Endothelial cell (in vitro differentiated cells): ENCODE measurements at places on chromosomes 7 and 10.

GRCh38 chr7:83524277-83525075, 124.5 kb downstream of the SEMA3E start:
- no peak for DNase-seq

- DNase-seq, result no peak
These were observed 321.8 kb downstream of the DPP6 start for GRCh38 chr7:154373956-154374355.

- no peak for DNase-seq
These were observed 45.9 kb upstream of the ANTXRL start for GRCh38 chr10:46240684-46241565.

DNA sequence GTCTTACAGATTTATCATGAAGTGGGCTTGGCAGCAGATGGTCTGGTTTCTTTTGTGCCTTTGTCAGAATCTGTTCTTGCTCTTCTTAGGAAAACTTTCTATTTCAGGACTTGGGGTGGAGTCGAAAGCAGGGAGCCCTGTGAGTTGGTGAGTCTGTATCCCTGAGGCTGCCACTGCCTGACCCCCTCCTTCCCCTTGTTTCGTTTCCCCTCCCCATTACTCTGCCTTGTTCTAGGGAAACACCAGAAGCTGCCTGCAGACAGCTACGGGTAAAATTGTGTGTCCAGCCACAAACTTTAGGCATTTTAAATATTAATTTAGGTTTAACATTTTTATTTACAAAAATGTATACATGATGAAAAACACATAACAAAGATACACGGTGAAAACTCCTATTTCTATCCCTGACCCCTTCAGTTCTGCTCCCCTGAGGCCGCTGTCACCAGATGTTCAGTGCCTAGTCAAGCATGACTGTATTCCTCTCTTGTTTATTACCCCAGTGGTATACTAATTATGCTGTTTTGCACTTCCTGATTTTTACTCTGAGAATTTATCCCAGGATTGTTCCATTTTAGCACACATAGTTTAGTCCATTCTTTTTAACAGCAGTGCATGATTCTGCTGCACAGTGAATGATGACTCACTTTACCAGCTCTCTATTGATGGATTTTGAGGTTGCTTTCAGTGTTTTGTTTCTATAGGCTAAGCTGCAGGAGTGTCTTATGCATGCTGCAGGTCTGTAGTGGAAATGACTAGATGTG, 9.1 kb downstream of the TSPAN14 start:
- DNase-seq, result no peak

DNA sequence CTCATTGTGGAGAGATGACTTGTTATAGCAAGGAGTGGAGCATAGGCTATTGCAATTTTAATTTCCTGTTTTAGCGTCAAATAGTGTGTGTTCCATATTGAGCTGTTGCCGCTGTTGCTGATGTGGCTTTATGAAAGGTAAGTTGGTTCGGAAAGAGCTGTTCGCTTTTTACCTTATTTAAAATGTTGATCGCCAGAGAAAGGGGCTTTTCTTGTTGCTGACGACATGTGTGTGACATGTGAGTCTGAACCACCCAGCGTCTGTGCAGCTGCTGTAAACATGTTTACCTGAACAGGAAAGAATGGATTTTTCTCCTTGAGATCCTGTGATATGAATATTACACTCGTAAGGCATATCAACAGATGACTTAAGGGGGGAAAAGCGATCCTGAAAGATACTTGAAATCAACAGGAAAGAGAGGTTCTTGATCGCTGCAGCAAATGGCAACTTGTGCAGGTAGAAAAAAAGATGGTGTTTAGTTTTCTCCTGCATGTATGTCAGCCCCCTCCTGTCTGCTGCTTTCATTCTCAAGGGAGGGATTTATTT, 2.5 kb downstream of the ZEB1 start:
- no peak for DNase-seq

- DNase-seq, result no peak
These were observed 187.5 kb downstream of the GPAM start for GRCh38 chr10:111996103-111996502.

DNA sequence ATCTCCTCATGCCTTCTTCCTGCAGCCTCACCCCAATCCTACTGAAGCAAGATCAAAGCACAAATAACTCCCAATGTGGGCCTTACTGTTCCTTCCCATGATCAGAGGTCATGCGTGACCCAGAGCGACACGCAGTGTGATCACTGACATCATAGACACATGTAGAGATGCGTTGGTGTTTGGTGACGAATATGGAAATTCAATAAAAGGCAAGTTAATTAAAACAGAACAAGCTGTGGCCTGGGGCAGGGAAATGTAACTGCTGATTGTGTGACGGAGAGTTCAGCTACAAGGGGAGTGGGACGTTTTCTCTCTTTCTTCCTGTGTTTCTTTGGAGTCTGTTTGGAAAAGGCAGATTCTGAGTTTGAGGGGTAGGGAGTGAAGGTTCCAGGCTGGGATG, 34.8 kb upstream of the CARD11 start:
- DNase-seq, result no peak
